ENCODE measurements at places on chromosomes 7 and 10. TPM values are rescaled to one million over a fixed set of nuclear protein-coding genes. Genes with fewer than 3 reads are reported as not detected.

Gene NODAL
- total RNA-seq: not detected

Gene RPEL1
- under 0.01 TPM for total RNA-seq

Gene CHCHD1
- 23.6 TPM for total RNA-seq

Gene MSMB
- total RNA-seq: not detected

Gene TBX20
- not detected for total RNA-seq

Gene EGR2
- 0.33 TPM for total RNA-seq

Gene AFAP1L2
- 0.29 TPM for total RNA-seq

Gene GLCCI1
- 6.7 TPM for total RNA-seq
